Activated CD8-positive, alpha-beta T cell treated with anti-CD3 and anti-CD28 coated beads, Interleukin-2, amount 10 ng/mL, durations not matched to agents 7 days and 5 days (primary cell): ENCODE measurements at places on chromosomes 1 and 21.

GRCh38 chr1:17745479-17745955, 9.6 kb upstream of the ACTL8 start:
- H3K4me1 ChIP-seq, result no peaks in the 10 kb centered on the region
- no peak overlapping the region for H3K4me3 ChIP-seq
- H3K27me3 ChIP-seq, result no peaks in the 10 kb centered on the region
- H3K36me3 ChIP-seq, result no peaks in the 10 kb centered on the region
- no peak for DNase-seq

DNA sequence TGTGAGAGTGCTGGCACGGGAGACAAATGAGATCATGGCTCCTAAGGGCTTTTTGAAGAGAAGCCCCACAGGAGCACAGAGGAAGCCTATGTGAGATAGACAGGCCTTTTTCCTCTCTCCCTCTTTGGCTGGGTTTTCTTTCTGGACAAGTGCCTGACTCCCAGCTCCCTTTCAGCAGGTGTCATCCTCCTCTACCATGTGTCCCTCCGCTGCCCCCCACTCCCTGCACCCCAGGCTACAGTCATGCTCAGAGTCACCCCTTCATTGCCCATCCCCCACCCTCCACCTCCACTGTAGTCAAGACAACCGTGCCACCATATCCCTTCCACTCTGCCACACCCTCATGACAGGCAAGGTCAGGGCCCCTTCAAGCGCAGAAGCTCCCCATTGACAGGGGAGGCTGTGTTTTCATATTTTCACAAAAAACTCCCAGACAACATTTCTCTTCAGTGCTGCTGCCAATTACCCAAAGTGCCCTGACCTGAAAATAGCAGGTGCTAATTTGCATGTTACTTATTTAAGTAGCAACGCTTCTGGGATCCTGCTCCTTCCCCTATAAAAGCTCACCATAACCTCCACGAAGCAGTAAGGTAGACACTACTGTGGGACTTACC, 92.1 kb upstream of the IPO9 start:
- DNase-seq, result no peak
- no peaks in the 10 kb centered on the region for H3K36me3 ChIP-seq
- peaks cover 45% of the 10 kb centered on the region for H3K27me3 ChIP-seq
- no peak overlapping the region for H3K27ac ChIP-seq
- H3K4me3 ChIP-seq, result no peak overlapping the region
- H3K4me1 ChIP-seq, result peaks cover 13% of the 10 kb centered on the region

- H3K4me1 ChIP-seq, result no peaks in the 10 kb centered on the region
- H3K27me3 ChIP-seq, result no peaks in the 10 kb centered on the region
- no peak overlapping the region for H3K27ac ChIP-seq
Observed at GRCh38 chr1:7988576-7988975, 27.1 kb downstream of the PARK7 start.

- no peak for DNase-seq
- no peaks in the 10 kb centered on the region for H3K4me1 ChIP-seq
- no peak overlapping the region for H3K27ac ChIP-seq
- H3K36me3 ChIP-seq, result no peaks in the 10 kb centered on the region
Observed at GRCh38 chr1:105934806-105935205, 1121.7 kb upstream of the PRMT6 start.

GRCh38 chr1:91997607-91998195, 32.1 kb upstream of the EPHX4 start:
- H3K36me3 ChIP-seq, result no peaks in the 10 kb centered on the region
- no peak overlapping the region for H3K4me3 ChIP-seq
- peaks cover 5% of the 10 kb centered on the region for H3K27me3 ChIP-seq
- H3K4me1 ChIP-seq, result no peaks in the 10 kb centered on the region
- peak; percentile 59 for DNase-seq

GRCh38 chr1:91684481-91685196, 184.0 kb downstream of the CDC7 start:
- no peaks in the 10 kb centered on the region for H3K27me3 ChIP-seq
- peak; percentile 32 for DNase-seq
- H3K4me3 ChIP-seq, result peak overlapping the region; percentile 17

DNA sequence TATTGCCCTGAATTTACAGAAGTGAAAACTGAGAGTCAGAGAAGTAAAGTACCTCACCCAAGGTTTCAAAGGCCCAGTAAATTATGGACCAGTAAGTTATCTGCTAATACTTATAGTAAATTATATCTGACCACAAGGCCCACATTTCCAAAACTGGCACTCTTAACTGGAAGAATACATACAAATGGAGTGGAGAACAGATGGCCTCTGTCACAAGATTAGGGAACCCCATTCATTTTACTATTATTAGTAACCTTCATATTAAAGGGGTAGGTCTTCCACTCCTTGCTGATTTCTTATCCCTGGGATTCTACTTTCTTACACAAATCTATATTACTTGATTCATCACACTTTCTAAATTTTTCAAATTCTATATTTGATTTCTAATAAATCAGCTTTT, 588.8 kb downstream of the NEGR1 start:
- no peak overlapping the region for H3K27ac ChIP-seq
- no peaks in the 10 kb centered on the region for H3K4me1 ChIP-seq
- H3K36me3 ChIP-seq, result no peaks in the 10 kb centered on the region
- H3K27me3 ChIP-seq, result no peaks in the 10 kb centered on the region
- H3K4me3 ChIP-seq, result no peak overlapping the region

DNA sequence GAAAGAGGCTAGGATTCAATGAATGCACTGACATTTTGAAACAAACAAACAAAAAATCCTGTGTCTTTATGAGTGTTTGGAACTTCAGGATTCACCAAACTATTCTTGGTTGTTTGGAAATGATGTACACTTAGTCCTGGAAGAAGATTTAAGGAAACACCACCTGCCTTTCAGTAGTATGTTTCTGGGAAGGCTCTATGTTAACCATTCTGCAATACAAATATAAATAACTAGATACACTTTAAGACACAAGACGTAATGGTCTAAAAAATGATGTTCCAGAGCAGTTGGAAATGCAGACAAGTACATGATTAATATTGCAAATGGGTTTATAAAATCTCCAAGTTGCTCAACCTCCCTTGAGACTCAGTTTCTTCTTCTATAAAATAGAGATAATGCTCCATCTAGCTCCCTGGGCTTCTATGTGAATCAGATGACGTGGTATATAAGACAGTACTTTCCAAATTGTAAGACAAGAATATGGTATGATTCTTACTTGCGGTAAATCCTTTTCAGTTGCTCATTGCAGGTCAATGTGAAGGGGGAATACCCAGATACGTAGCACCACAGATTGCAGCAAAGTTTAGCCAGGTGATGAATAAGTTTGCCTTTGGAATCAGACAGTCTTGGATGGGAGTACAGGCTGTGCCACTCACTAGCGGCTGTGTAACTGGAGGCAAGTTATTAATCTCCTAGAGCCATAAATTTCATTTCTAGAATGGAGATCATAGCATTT, 224.8 kb upstream of the SGIP1 start:
- no peak overlapping the region for H3K27ac ChIP-seq
- no peak for DNase-seq
- no peak overlapping the region for H3K4me3 ChIP-seq

DNA sequence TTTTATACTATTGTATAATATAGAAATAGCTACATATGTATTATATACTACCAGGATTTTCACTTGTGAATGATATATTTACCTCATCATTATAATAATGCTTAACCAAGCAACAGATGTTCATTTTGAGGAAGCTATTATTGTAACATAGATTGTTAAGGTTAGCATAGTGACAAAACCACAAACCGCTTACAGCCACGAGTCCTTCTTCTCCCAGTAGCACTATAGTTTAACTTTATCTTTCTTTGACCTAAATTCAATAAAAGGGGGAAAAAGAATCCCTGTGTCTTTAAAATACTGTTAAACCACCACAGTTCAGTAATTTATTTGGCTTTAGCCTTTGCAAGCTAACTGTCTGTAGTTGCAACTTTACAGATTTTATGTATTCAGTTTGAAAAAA, 1039.4 kb upstream of the B3GALT2 start:
- peaks cover 12% of the 10 kb centered on the region for H3K4me1 ChIP-seq
- H3K36me3 ChIP-seq, result no peaks in the 10 kb centered on the region
- peak; percentile 33 for DNase-seq
- H3K27me3 ChIP-seq, result no peaks in the 10 kb centered on the region
- no peak overlapping the region for H3K4me3 ChIP-seq
- H3K27ac ChIP-seq, result no peak overlapping the region

DNA sequence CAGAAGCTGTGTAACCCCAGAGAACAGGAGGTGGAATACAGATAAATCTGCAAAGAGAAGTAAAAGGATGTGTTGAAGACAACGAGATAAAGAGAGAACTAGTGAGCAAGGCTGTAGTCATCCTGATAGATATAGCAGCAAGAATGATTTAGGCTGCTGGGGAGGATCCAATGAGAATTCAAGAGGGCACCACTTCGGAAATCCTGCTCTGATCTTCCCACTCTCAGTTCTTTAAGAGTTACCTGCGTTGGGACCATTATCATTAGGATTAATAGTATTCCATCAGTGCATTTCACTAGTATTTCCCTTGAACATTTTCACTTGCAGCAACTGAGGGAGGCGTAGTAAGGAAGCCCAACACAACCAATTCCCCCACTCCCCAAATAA, at the start of gene BRINP3:
TSS of gene BRINP3 (minus strand) at position 103 of the 387 bp plus-strand sequence.
- no peaks in the 10 kb centered on the region for H3K4me1 ChIP-seq
- DNase-seq, result no peak
- H3K36me3 ChIP-seq, result no peaks in the 10 kb centered on the region
- H3K4me3 ChIP-seq, result no peak within 1 kb of the TSS
- peaks cover 23% of the 10 kb centered on the region for H3K27me3 ChIP-seq

GRCh38 chr1:147591993-147592392, 50.7 kb downstream of the BCL9 start:
- peaks cover 9% of the 10 kb centered on the region for H3K27me3 ChIP-seq
- H3K27ac ChIP-seq, result no peak overlapping the region
- DNase-seq, result no peak

DNA sequence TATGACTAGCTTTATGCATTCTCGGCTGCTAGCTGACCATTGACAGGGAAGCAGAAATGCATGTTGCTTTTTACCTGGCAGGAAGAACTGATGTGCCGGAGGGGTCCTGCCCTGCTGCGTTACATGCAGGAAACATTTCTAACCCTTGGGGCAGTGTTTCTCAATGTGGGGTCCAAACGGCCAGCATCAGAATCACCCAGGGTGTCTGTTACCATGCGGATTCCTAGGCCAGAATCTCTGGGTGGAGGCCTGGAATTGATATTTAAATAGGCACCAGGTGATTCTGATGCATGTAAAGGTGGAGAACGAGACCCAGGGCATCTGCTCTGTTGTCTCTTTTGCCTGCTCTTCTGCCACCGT, 182.7 kb downstream of the PCP4 start:
- no peaks in the 10 kb centered on the region for H3K4me1 ChIP-seq
- no peak for DNase-seq
- H3K36me3 ChIP-seq, result no peaks in the 10 kb centered on the region
- H3K4me3 ChIP-seq, result no peak overlapping the region

GRCh38 chr1:217881131-217881543, 250.0 kb downstream of the SPATA17 start:
- no peak overlapping the region for H3K27ac ChIP-seq
- DNase-seq, result no peak
- H3K4me1 ChIP-seq, result no peaks in the 10 kb centered on the region
- H3K4me3 ChIP-seq, result no peak overlapping the region
- no peaks in the 10 kb centered on the region for H3K27me3 ChIP-seq

DNA sequence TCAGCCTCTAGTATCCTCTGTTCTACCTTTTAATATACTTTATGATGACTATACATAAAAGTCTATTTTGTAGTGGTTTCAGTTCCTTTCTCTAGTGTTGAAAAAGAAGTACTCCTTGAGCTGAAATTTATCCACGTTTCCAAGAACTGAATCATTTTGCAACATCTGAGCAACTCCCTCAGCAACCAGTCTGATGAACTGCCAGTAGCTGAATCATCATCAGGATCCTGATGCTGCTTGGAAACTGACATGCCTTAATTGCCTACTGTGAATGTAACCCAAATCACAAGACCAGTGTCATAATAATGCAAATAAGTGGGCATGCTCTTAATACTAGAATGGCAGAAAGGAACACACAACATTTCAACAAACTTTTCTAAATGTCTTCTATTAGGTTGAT, 103.3 kb downstream of the CYYR1 start:
- no peak overlapping the region for H3K27ac ChIP-seq
- no peak for DNase-seq
- H3K36me3 ChIP-seq, result no peaks in the 10 kb centered on the region
- no peaks in the 10 kb centered on the region for H3K4me1 ChIP-seq
- H3K4me3 ChIP-seq, result no peak overlapping the region

- H3K27ac ChIP-seq, result peak overlapping the region; percentile 81
- H3K4me1 ChIP-seq, result peaks cover 72% of the 10 kb centered on the region
- peaks cover 60% of the 10 kb centered on the region for H3K36me3 ChIP-seq
- no peak for DNase-seq
Observed at GRCh38 chr1:8938232-8938999, 7.3 kb upstream of the CA6 start.

GRCh38 chr1:111690306-111690617, 48.9 kb downstream of the INKA2 start:
- H3K4me3 ChIP-seq, result no peak overlapping the region
- DNase-seq, result no peak
- H3K4me1 ChIP-seq, result peaks cover 16% of the 10 kb centered on the region
- no peaks in the 10 kb centered on the region for H3K27me3 ChIP-seq
- H3K27ac ChIP-seq, result no peak overlapping the region

DNA sequence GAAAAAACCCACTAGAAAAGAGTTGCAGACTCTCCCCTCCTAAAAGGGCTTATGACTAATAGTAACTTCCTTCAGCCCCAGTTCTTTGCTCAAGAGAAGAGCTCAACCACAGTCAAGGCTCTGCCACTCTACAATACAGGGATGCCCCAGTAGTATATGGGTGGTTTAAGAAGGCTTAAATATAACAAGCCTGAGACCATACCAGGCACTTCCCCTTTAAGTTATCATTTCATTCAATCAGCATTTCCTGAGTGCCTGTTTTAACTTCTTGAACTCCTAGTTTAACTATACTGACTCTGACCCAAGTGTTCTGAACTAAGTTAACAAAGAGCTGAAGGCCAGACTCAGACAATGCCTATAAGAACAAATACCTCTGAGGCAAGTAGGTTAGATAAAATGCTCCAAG, 19.8 kb downstream of the PRPF38A start:
- H3K27ac ChIP-seq, result peak overlapping the region; percentile 94
- H3K36me3 ChIP-seq, result peaks cover 51% of the 10 kb centered on the region
- peak; percentile 49 for DNase-seq
- H3K4me1 ChIP-seq, result peaks cover 43% of the 10 kb centered on the region
- no peaks in the 10 kb centered on the region for H3K27me3 ChIP-seq
- H3K4me3 ChIP-seq, result peak overlapping the region; percentile 61

GRCh38 chr1:203592156-203592555, 34.5 kb upstream of the ATP2B4 start:
- peaks cover 7% of the 10 kb centered on the region for H3K27me3 ChIP-seq
- no peak overlapping the region for H3K27ac ChIP-seq
- H3K4me1 ChIP-seq, result peaks cover 15% of the 10 kb centered on the region
- H3K4me3 ChIP-seq, result no peak overlapping the region
- no peaks in the 10 kb centered on the region for H3K36me3 ChIP-seq
- no peak for DNase-seq

GRCh38 chr1:159339536-159339935, 37.4 kb downstream of the FCER1A start:
- no peak overlapping the region for H3K27ac ChIP-seq
- no peaks in the 10 kb centered on the region for H3K27me3 ChIP-seq
- no peaks in the 10 kb centered on the region for H3K36me3 ChIP-seq
- H3K4me3 ChIP-seq, result no peak overlapping the region

GRCh38 chr1:77794550-77794949, 15.1 kb downstream of the MIGA1 start:
- no peak for DNase-seq
- peaks cover 5% of the 10 kb centered on the region for H3K4me1 ChIP-seq
- no peak overlapping the region for H3K27ac ChIP-seq
- peaks cover 25% of the 10 kb centered on the region for H3K36me3 ChIP-seq

- no peak overlapping the region for H3K4me3 ChIP-seq
- no peak for DNase-seq
- H3K4me1 ChIP-seq, result peaks cover 2% of the 10 kb centered on the region
- H3K27ac ChIP-seq, result no peak overlapping the region
Observed at GRCh38 chr1:5351366-5351765, 640.9 kb downstream of the NPHP4 start.
